ENCODE measurements at places on chromosomes 7 and 10.

- no peak for DNase-seq
Observed at GRCh38 chr10:119024882-119025281, 4.6 kb upstream of the NANOS1 start.

GRCh38 chr7:36707898-36708297 is 16.4 kb downstream of the AOAH start:
- DNase-seq: no peak

DNA sequence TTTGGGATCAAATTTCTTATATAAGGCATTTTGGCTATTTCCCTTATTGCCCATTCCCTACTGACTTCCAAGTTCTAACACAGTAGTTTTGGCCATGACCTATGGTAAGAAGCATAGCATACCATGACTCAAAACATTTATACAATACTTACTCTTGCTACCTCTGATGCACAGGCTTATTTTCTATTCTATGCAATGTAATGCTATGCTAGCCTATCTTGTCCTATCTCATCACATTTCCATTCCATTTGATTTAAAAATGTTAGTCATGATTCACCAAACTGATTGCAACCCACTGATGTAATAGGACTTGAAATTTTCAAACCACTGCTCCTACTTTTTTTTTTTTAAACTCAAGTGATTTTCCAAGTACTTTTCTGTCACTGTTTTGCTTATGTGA is 658.5 kb downstream of the TYW1 start:
- no peak for DNase-seq

GRCh38 chr7:150448789-150449147 is 1.7 kb upstream of the GIMAP8 start:
- peak; percentile 78 for DNase-seq

DNA sequence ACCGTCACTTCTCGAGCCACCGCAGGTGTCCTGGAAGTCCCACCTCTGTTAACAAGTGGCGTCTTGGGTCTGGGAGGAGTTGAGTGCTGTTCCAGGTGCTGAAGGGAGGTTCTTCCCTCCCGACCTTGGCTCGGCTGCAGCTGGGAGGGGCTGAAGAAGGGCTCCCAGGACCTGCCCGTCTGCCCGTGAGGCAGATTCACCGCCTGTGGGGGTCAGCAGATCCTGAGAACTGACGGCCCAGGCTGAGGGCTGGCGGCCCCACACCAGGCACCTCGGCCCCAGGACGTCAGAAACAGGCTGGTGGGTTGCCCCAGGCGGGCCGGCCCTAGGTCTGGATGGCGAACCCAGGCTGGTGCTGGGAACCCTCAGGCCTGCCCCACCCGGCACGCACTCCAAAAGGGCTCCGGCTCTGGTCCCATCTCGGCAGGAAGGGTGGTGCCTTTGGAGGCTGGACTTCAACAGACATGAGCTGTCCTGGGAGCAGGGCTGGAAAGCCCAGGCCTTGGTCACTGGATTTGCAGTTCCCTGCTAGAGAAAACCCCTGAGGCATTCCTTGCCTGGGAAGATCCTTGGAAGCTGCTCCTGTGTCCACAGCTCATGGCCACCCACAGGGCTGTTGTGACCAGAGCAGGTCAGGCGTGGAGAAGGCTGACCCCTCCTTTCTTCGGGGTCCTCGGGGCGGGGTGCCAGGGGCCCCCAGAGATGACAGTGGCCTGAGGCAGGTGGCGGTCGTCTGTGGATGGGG is 42.6 kb upstream of the CFAP46 start:
- no peak for DNase-seq

DNA sequence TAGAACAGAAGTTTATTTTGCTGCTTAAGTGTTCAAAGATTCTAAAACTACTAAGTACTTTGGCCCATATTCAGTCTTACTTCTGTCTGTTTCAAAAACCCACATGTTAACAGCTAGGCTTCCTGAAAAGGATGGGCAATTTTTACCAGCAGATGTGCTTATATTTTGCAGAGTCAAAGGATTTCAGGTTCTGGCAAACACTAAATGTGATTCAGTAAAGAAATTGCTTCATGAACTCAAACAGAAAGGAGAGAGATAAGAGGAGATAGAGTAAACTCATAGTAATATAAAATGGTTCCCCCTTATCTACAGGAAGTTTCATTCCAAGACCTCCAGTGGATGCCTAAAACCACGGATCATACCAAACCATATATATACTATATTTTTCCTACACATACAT is 248.5 kb downstream of the AGMO start:
- DNase-seq: no peak

Data from activated CD4-positive, CD25-positive, alpha-beta regulatory T cell (primary cell).